ENCODE measurements at places on chromosomes 16 and 17.

- DNase-seq = no peak
These were observed 577.9 kb downstream of the HS3ST4 start for GRCh38 chr16:26269673-26270072.

- no peak for DNase-seq
These were observed 53.6 kb downstream of the LDHD start for GRCh38 chr16:75062976-75063346.

DNA sequence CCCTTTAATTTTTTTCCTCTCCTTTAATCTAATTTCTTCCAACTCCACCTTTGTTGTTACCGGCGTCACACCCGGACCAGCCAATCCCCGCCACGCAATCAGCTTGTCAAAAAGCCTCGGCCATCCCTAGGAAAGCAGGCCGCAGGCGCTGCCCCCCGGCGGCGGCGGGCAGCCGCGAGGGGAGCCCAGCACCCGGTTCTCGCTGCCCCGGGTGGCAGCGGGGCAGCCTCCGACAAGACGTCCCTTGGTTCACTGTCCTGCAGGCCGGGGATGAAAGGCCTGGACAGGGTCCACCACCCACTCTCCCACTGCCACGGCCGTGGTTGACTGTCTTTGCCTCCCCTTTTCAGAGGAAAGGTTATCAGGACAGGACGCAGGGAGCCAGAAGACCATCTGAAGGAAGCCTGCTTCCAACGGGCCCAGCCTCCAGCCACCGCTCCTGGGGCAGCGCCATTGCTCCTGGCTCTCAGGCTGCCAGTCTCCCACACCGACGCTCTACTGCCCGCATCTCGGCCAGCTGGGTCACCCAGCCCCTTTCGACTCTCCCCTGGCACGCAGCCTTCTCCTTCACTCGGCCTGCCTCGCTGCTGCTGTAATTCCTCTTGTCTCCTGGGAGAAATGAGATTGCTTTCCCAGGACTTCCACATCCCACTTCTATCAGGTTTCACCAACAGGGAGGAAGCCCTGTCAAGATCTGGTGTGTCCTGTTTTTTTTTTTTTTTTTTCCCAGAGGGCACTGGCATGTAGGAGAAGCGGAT, 2.8 kb upstream of the UBTF start:
- peak; percentile 67 for DNase-seq

DNA sequence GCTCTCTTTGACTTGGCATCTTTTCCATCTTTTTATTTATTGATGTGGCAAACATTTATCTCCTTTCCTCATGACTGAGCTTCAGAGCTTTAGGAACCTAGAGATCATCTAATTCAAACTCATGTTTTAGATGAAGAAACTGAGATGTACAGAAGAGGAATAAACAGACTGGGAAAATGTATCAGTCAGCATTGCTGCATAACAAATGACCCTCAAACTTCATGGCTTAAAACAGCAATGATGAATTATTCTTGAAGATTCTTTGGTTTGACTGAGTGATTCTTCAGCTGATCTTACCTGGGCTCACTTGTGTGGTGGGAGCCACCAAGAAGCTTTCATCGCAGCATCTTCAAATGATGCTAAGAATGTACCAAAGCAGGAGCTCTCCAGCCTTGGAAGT, 44.0 kb upstream of the IRF8 start:
- no peak for DNase-seq

DNA sequence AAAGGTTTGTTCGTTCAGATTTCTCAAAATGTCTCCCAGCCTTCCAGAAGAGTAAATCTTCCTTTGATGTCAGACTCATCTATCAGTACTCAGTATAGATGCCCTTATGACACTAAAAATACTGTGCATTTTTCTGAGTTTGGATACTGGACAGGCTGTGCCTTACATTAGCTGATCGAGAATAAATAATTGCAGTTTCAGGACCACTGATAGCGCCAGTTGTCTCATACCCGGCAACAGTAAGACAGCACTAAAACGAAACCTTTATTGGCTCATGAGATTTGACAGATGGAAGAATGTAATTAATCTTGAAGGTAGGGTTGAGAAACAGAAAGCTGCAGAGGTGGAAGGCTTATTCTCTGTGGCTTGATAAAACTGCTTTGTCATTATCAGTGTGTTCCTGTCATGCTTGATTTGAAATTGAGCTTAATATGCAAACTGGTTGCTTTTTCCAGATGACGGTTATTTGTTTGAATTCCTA, 1.2 kb downstream of the ATP6V0A1 start:
- peak; percentile 11 for DNase-seq

GRCh38 chr17:20156196-20157000, 147.2 kb downstream of the SPECC1 start:
- DNase-seq = no peak

DNA sequence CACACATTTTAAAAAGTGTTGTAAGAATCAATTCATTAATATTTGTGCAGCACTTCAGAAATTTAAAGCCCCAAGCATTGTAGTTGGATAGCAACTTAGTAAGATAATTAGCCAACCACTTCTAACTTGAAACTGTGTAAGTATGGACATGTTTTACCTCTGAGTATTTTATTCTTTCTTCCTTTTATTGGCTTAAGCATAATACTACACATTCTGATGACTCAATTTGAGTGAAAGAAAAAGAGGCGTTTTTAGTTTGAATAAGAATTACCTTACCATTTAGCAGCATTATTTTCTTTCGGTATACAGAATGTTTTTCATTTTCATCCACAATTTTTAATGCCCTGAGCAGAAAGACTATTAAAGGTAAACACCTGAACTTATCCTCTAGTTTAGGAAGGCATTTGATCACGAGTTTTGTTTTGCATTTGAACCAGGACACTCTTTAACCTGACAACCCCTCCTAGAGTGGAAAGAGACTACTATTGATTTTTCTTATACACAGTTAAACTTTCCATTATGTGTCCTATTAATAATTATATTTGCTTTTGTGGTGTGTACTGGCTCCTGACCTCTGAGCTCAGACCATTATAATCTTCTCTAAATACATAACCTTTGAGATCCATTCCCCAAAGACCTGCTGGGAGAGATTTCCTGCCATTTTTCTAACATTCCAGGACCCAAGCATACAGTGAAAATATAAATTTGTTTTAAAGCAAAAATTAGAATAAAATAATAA, 9.2 kb downstream of the NACA2 start:
- DNase-seq = no peak

DNA sequence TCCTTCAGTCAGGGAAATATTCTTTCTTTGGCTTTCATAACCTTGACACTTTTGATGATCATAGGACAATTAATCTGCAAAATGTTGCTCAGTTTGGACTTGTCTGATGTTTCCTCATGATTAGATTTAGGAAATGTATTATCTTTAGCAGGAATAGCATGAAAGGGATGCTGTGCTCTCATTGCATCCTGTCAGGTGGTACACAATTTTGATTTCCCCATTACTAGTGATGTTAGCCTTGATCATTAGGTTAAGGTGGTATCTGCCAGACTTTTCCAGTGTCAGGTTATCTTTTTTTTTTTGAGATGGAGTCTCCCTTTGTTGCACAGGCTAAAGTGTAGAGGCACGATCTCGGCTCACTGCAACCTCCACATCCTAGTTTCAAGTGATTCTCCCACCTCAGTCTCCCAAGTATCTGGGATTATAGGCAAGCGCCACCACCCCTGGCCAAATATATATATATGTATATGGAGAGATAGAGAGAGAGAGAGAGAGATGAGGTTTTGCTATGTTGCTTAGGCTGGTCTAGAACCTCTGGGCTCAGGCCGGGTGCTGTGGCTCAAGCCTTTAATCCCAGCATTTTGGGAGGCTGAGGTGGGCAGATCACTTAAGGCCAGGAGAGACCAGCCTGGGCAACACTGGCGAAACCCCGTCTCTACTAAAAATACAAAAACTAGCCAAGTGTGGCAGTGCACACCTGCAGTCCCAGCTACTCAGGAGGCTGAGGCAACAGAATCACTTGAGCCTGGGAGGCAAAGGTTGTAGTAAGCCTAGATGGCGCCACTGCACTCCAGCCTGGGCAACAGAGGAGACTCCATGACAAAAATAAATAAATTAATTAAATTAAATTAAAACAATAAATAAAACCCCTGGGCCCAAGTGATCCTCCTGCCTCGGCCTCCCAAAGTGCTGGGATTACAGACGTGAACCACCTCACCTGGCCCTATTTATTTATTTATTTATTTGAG, 15.8 kb upstream of the CAVIN1 start:
- DNase-seq = peak; percentile 22

DNA sequence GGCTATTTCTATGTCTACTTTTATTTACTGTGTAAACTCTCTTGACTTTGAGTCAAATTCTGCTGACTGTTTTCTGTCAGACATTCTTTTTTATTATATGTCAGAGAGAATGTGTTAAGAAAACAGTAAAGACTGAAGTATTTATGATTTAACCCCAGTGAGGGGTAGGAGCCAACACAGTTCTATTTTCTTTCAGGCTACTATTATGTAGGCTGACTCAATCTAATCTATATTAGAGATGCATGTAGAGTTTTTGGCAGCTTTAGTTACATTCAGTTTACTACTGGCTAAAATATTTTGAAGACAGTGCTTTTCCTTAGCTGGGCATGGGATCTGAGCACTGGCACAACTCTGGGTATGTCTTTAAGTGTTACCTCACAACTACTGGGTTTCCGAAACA, 1108.0 kb downstream of the CDH11 start:
- no peak for DNase-seq

- no peak for DNase-seq
These were observed 298.3 kb upstream of the XYLT1 start for GRCh38 chr16:17769065-17769464.

GRCh38 chr17:50923611-50924010, 57.5 kb upstream of the TOB1 start:
- DNase-seq = no peak

- DNase-seq = no peak
These were observed 8.1 kb downstream of the GLIS2 start for GRCh38 chr16:4323845-4324488.

GRCh38 chr16:54418903-54419302, 132.3 kb upstream of the IRX3 start:
- no peak for DNase-seq

- DNase-seq = no peak
These were observed 16.7 kb downstream of the ARL2BP start for GRCh38 chr16:57261806-57262205.

DNA sequence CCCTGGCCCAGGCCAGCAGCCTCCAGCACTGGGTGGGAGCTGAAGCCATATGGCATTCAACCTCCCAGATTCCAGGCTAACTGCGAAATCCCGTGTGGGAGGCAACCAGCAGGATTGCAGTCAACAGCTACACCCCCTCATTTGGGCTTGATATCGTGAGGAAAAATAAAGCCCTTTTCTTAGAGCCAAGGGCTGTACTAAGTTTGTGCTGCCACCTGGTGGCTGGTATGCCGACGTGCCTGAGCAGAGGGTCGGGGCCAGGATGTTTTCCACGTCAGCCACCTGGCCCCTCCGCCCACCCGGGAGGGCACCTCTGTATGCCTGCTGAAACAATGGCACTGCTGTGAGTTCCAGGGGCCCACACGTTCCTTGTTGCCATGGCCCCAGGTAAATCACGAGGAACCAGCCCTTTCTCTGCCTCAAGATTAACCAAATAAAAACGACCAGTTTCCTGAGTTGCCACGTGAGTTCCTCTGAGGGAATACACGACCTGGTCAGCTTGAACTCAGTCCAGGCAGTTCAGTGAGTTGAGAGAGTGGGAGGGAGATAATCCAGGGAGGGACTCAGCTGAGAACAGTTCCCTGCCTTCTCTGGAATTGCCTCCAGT, 9.0 kb downstream of the TMEM98 start:
- DNase-seq = peak; percentile 44

GRCh38 chr16:58487566-58488351, 12.2 kb upstream of the NDRG4 start:
- DNase-seq = peak; percentile 71

DNA sequence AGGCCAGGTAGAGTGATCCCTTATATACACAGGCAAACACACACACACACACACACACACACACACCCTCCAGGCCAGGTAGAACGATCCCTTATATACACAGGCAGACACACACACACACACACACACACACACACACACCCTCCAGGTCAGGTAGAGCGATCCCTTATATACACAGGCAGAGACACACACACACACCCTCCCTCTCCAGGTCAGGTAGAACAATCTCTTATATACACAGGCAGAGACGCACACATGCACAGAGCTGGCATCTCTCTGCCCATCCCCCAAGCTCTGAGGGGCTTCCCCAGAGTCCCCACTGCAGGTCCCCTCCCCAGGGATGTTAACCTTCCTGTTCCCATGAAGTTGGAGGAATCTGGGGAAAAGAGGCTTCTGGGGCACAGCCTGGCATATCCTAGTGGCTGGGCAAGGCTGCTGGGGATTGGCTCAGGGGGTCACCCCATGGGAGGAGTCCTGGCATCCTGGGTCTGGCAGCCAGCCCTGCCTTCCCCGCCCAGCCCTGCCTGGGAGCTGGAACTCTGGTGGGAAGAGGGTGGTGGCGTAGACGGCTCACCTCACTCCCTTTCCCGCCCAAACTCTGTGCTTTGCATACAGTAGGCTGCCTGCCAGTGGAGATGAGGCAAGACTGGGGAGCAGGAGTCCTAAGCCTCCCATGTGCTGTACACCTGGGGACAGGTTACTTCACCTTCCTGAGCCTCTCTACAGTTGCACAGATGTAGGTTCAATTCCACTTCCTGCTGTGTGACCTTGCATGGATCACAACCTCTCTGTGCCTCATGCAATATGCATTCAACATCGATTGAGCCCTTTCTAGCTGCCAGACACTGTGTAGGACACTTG, 41.8 kb downstream of the TEKT5 start:
- no peak for DNase-seq

DNA sequence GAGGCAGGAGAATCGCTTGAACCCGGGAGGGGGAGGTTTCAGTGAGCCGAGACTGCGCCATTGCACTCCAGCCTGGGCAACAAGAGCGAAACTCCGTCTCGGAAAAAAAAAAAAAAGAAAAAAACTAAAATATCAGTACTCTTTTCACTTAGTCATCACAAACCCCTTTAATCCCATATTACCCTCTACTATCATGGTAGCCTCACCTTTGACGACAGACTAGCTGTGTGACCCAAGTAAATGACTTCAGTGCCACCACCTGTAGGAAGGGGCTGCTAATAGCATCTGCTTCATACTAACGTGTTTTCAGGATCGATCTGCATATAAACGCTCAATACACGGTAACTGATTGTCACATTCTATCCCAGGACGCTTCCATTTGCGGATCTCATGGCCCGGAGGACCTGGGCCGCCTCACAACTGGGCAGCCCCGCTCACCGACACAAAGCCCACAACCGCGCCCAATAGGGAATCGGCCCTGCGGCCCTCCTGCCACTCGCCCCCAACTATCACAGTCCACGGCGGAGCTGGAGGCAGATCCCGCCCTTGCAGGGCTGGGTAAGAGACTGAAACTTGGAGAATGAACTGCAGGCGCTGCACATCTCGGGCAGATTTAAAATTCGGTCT, 1.1 kb upstream of the ZNF263 start:
- peak; percentile 39 for DNase-seq

DNA sequence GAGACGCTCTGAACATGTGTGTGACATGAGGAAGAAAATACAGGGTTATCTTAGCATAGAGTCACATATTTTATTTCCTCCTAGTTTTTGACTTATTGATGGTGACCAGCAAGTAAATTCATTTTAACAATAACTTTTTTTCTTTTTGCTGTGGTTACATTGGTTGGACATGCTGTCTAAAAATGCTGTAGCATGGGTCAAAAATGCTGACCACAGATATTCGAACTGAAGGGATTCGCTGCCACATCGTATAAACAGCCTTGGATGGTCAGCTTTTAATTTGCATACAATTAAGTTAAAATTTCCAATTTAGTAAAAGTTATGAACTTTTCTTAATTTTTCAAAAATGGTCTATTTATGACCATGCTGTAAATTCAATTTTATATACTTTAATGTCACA, 30.5 kb downstream of the RPGRIP1L start:
- no peak for DNase-seq

- DNase-seq = no peak
These were observed 26.5 kb upstream of the SLC25A19 start for GRCh38 chr17:75315541-75316243.
